ENCODE measurements at places on chromosomes 5 and 9.

- peak; percentile 43 for DNase-seq
Observed at GRCh38 chr9:130240410-130241197, 25.0 kb upstream of the HMCN2 start.

- no peak for DNase-seq
Observed at GRCh38 chr9:120735415-120736126, 21.3 kb upstream of the MEGF9 start.

DNA sequence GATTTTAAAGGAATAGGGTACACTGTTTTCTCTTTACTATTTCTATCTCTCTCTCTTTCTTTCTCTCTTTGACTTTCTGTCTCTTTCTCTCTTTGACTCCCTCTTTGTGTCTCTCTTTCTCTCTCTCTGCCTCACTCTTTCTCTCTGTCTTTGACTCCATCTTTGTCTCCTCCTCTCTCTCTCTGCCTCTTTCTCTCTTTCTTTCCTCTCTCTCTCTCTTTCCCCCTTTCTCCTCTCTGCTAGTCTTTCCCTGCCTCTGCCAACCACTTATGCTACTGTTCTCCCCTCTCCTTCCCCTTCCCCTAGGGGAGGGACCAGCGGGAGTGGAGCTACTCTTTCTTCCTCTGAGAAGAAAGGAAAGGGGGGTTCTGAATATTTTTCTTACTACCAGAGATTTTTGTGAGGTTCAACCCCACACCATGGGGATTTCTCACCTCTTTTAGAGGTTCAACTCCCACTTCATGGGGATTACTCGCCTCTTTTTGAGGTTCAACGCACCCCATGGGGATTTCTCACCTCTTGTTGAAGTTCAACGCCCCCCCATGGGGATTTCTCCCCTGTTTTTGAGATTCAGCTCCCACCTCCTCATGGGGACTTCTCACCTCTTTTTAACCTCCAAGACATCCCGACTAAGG lies 309.9 kb downstream of the NR3C1 start:
- no peak for DNase-seq

DNA sequence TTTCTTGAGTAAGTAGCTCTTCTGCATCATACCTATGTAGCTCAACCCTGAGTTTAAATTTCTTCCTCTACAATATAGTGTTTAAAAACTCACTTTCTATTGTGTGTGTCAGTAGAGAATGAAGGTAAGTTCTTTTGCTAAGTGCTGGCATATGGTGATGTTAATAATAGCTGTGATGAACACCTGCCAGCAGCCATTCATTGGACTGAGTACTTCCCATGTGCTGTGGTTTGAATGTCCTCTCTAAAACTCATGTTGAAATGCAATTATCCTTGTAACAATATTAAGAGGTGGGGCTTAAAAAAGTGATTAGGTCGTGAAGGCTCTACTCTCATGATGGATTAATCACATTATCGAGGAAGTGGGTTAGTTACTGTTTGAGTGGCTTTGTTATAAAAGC lies 645.2 kb upstream of the RGMB start:
- DNase-seq: no peak

GRCh38 chr5:84272771-84273516 lies 111.7 kb downstream of the EDIL3 start:
- DNase-seq: no peak
